ENCODE measurements at places on chromosomes 16 and 17.

GRCh38 chr16:4486126-4486893 is 10.1 kb downstream of the HMOX2 start:
- DNase-seq, result no peak

DNA sequence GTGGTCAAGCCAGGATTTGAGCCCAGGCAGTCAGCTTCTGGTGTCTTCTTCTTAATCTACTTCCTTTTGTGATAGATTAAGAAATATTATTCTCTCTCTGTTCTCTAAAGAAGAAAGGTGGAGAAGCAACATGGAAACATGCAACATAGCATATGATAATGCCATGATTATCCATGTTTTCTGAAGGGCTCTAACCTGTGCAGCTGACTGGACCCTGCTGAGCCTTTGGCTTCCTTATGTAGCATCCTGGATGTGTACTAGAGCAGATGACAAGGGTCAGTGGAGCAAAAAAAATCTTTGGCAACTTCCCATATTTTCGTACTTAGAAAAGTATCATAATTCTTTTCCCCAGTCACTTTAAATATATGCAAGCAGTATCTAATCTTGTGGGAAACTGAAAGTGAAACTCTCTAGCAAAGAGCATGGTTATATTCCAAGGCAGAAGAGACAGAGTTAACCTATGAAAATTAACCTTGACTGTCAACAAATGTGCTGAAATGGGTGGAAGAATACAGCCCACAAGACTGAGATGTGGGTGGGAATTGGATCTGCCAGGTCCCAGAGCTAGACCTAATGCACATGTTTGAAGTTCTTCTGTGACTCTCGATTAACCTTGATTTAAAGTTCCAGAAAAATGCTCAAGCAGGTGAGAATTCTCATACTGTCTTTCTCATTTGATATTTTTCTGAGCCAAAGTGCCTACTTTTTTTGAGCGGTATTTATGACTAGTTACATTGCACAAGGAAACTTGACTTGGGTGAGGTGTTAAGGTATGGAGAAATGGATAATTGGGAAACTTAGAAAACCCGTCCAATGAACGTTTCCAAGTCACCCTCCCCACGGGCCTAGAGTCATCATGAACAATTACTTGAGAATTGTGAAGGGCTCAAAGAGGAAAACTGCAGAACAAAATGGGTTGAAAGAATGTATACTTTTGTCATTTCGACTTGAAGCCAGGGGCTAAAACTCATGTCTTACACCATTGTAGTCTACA is 248.6 kb downstream of the FTO start:
- DNase-seq, result no peak

- DNase-seq, result no peak
These were observed 143.8 kb downstream of the IRX3 start for GRCh38 chr16:54142787-54143186.

- DNase-seq, result peak; percentile 96
These were observed 31.9 kb downstream of the NMT1 start for GRCh38 chr17:45092911-45093430.

DNA sequence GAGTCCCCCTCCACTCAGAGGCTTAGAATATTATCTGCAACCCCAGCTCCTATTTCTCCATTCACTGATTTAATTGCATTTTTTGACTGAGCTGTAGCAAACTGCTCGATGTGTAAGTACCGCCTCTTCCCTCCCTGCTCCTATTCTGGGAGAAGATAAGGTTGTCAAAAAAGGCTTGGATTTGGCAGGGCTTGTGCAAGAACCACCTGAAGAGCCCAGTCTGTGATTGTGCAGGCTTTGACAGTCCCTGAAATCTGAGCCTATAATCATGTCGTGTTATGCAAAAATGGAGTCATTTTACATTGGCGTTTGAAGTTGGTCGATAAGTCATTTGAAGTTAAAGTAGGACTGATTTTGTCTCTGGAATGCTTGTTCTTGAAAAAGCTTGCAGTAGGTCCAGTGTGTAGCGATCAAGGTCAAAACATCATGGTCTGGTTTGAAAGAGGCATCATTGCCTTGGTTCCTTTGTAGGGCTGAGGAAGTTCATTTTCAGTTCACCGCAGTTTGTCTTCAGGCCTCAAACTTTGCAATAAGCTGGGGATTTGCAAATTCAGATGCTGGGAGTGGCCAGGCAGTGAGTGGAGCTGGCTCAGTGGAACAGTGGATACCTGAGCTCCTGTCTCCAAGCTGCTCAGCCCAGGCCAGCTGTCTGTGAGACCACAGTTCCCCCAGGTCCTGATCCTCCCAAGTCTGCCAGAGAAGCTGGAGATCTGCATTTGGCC is 68.8 kb downstream of the KATNIP start:
- DNase-seq, result no peak

DNA sequence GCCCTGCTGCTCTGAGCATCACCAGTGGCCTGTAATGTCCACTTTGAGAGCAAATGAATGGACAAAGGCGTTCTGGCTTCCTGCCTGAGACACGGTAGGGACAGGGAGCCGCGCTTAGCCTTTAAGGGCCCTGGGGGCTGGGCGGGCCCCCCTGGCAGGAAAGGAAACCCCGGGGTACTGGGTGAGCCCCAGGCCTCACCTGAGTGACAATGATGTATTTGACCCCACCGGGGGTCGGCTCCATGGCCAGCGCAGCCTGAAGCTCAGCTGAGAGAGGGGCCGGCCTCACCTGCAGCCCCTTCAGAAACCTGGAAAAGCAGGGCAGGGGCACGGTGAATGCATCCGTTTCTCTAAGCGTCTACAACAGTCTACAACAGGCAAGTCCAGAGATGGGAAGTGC is 2.2 kb upstream of the CYBA start:
- no peak for DNase-seq

DNA sequence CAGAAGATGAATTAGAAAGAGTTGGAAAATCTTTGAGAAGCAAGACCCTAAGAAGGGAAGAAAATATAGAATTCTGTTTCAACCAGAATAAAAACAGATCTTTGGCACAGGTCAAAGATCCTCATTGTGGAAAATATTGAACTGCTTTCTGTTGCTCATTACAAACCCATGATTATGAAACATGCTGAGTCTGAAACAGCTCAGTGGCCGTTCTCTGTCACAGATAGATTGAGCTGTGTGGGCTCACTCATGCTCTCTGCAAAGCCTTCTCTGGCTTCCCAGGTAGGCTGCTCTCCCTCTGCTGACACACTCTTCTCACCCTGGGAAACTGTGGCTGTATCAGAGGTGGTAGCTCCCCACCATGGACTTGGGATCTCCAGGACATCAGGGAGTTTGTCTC is 3.4 kb upstream of the KRT38 start:
- DNase-seq, result no peak

- DNase-seq, result no peak
These were observed 1.3 kb downstream of the BICDL2 start for GRCh38 chr16:3035289-3035971.

- DNase-seq, result no peak
These were observed 7.8 kb upstream of the CCL15 start for GRCh38 chr17:36008998-36009665.

DNA sequence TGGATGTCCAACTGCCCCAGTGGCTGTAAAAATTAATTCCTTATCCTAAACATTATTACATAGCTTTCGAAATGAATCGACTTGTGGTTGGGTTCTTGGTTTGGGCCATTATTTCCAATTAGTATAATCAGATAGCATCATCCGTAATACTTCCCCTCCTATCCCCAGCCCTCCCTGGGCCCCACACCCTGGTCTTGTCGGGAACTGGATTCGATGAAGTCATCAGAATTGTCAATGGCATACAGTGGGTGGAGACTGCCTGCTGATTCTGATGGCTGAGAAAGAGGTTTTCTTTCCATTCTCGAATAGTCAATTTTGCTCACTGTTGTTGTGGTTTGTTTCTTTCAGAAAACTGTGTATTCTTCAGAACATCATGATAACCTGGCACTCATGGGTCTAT is 395.1 kb downstream of the SEC14L1 start:
- no peak for DNase-seq

DNA sequence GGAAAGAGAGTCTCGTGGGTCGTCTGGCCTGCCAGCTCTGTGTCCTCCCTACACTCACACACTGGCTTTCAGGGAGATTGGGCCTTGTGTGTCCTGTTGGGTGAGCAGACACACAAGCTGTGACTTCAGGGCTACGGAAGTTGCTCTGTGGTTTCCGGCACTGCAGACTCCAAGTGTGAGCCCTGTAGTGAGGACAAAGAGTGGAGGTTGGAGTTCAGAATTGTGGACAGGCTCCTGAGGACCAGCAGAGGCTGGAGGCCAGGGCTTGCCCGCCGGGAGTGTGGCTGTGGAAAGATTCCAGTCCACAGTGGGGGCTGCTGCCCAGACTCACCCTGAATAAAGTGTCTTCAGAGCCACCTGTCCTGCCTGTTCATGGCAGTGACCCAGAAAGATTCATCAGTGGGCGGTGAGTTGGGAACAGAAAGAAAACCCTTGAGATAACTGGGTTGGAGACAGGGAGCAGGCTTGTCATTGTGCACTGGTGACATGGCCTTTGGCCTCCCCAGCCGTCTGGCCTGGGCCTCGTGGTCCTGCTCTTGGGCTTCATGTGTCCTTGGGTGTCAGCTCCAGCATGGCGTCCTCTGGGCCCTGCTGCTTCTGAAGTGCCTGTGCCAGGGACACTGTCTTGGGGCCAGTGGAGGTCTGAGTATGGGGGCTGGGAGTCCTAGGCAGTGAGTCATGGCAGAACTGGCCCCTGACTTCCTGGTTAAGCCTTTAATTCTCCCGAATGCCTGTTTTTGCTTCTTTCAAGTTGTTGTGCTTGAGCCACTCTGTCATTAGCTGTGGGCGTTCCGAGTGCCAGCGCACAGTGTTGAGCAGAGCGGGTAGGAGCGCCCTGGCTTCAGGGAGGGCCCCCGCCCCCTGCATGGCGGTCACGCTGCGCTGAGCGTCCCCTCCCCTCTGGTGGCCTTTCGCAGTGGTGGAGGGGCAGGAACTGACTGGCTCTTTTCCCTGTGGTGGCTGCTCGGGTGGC is 19.9 kb upstream of the ZNF750 start:
- DNase-seq, result no peak

DNA sequence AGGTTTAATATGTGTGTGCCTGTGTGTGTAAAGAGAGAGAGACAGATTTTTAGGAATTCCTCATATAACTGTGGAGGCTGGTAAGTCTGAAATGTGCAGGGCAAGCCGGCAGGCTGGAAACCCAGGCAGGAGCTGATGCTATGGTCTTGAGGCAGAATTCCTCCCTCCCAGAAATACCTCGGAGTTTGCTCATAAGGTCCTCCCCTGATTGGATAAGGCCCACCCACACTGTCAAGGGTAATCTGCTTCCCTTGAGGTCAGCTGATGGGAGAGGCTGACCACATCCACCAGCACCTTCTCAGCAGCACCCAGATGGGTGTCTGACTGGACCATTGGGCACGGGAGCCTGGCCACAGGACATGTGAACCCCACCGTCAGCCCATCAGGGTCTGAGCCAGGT is 42.4 kb downstream of the C16orf95 start:
- DNase-seq, result no peak

DNA sequence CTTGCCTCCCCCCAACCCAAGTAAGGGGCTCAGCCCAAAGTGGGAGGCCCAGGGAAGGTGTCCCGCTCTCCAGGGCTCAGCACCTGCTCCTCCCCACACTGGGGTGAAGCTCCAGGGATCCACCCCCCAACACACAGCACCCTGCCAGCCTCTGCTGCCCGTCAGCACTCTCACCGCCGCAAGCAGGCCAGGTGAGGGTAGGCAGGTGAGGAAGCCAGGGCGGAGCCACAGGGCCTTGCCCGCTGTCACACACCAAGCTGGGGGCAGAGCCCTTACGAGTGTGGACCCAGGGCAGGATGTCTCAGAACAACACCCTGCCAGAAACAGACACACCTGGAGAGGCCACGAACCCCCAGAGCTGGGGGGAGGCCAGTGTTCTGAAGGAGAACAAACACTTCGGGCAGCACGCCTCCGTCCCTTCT is 19.5 kb downstream of the PLLP start:
- no peak for DNase-seq

DNA sequence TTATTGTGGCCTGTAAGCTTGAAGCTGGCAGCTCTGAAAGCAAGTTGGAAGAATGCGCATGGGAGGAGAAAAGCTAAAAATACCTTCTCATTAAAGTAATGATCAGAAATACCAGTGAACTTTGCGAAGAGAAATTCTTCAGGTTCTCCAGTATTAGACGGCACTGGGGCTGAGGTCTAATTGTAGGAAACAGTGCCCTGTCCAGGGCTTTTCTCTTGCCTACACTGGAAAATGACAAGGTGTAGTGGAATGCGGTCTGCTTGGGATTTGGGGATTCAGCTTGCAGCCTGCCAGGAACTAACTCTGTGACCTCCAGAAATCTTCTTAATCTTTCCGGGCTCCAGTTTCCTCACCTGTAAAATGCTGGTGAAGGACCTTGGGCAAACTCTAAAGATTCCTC is 53.3 kb upstream of the KCNJ16 start:
- DNase-seq, result no peak

- DNase-seq, result no peak
These were observed 121.2 kb downstream of the ANKFN1 start for GRCh38 chr17:56274491-56274890.

Data from hippocampal formation (tissue), 2 donors.